ENCODE measurements at places on chromosomes 1 and 21.

- DNase-seq, result no peak
Measured at GRCh38 chr1:84570436-84571149, 3.6 kb downstream of the CTBS start.

DNA sequence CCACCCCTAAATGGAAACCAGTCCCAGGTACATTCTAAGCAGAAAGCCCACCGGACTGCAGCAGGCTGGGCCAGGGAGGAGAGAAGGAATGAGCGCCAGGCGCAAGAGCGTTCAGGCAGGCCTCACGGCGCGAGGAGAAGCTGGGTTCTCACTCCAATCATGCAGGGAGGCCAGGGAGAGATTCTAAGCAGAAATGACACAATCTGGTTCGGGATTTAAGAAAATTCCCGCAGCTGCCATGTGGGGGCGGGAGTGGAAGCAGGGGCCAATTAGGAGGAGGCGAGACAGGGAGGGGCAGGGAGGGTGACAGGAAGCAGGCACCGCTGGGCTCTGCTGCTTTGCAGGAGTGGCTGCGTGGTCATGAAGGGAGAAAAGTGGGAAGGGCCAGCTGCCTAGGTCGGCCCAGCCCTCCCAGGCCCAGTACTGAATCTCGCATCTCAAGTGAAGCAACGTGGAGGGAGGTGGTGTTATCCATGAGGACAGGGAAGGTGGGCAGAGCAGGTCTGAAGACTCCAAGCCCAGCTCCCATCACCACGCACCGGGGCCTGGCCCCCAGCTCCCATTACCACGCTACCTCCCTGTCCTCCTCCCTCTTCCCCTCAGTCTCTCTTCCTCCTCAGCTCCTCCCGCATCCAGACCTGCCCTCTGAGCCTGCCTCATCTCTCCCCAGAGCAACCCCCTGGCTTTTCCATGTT, 11.8 kb downstream of the NPHP4 start:
- peak; percentile 42 for DNase-seq

DNA sequence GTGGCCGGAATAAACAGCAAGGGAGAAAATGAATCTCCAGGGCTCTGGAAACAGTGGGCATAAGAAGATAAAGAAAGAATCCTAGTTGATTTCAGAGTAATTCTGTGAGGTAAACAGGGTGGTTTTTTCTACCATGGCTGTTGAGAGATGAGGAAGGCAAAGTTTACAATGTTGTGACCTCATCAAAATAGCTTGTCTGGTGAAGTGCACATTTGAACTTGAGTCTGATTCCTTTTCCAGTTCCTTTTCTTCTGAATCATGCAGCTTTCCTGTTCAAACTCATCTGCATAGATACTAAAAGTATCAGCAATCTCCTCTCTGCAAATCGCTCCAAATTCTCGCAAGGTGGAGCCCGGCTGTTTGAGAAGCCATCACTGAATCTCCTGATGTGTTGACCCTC, 161.7 kb downstream of the PLPP3 start:
- no peak for DNase-seq

DNA sequence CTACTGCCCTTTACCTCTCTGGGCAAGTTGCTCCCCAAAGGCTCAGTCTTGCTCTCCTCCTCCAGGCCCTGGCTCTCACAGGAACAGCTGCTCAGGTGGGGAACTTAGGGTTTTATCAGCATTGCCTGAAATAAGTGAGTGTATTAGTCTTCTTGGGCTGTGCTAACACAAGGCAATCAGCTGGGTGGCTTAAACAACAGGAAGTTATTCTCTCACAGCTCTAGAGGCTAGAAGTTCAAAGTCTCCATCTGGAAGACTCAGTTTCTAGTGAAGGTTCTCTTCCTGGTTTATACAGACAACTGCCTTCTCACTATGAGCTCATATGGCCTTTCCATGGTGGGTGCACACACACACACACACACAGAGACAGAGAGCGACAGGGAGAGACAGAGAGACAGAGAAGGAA, 2.8 kb upstream of the CD1C start:
- no peak for DNase-seq

GRCh38 chr1:162991444-162991843, 77.7 kb upstream of the RGS4 start:
- no peak for DNase-seq

DNA sequence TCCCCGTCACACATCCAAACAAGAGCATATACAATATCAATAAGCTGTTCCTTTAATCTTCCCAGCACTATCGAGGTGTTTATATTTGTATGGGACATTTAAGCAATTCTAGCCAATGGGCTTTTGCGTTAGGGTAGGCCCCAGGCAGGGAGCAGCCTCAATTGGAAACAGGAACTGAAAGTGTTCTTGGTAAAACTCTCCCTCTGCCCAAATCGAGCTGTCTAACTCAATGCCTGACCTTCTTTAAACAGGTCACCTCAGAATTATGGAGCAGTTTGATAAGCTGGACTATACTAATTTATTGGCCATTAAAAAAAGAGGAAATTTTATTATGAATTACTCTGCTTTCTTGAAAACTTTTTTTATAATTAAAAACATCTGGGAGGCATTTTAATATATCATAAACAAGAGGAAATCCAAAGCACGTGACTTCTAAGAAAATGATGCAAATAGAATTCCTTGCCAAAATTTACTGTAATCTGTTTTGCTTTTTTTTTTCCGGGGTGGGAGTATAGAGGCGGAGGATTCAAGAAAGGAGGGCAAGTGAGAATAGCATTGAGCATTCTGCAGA, 498.1 kb downstream of the LMO4 start:
- DNase-seq, result no peak

DNA sequence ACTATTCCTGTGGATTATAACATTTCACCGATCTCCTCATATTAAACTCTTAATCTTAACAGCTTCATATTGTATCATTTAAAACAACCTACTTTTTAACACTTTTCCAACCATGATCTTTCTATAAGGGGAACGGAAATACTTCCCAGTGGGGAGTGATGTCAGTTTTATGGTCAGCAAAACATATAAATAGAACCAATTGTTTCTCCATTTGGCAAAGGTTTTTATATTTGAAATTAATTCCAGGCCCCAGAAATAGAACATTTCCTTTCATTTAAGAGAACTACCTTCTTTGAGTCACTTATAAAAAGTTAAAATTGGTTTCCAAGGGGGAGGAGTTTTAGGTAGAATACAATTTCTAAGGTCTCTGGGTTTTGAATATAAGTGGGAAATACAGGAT, 189.6 kb downstream of the TGFBR3 start:
- DNase-seq, result no peak

DNA sequence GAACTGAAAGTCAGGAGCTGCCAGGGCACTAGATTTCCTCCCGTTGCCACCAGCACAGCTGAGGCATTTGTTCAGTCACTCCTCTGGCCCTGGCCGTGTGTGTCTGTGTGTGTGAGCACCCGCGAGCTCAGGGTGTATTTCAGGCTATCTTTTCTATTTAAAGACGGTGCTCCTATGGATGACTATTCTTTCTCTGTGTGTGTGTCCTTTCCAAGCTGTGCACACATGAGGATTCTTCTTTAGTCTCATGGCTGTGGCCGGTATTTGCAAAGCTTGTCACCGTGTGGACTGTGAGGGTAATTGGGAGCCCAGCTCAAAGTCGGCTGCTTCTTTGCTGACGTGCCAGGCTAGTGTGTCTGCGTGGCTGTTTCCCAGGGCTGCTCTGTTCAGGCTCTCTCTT, 3.0 kb upstream of the KCND3 start:
- DNase-seq, result no peak

DNA sequence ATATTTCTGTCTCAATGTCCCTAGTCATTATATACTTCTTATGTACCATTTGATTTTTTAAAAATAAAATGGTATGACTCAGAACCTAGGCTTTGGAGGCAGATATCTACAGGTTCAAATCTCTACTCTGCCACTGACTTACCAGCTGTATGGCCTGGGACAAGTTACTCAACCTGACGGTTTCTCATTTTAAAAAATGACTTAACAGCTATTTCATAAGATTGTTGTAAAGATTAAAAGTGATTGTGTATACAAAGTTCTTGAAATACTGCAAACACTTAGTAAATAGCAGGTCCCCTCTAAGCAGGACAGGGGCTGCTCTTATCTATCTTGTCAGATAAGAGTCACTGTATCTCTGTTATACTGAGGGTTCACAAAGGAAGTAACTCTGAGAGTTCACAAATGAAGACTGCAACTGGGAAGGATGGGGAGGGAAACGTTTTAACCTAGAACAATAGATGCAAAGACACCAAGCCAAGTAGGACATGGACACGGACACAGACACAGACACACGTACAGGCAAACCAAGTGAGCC, 2.6 kb downstream of the BCAR3 start:
- DNase-seq, result no peak

- DNase-seq, result no peak
Measured at GRCh38 chr1:158422212-158422611, 3.8 kb downstream of the OR10K2 start.

DNA sequence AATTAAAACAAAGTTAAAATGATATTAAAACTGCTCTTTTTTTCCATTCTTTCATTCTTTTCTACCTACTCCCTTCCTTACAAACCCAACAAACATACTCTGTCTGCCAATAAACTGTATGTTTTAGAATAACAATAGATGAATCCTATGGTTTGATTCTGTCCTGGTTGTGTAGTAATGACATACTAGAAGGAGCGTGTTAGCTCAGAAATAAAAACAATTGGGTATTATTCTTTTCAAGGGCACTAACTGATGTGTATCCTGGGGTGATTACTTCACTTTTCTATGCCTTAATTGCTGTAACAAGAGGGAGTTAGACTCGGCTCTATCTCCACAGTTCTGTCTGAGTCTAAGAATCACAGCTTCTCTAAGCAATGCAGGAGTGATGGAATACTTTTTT, 194.4 kb downstream of the GIPC2 start:
- no peak for DNase-seq
